RKO (cell line): ENCODE measurements at places on chromosomes 3 and 15.

DNA sequence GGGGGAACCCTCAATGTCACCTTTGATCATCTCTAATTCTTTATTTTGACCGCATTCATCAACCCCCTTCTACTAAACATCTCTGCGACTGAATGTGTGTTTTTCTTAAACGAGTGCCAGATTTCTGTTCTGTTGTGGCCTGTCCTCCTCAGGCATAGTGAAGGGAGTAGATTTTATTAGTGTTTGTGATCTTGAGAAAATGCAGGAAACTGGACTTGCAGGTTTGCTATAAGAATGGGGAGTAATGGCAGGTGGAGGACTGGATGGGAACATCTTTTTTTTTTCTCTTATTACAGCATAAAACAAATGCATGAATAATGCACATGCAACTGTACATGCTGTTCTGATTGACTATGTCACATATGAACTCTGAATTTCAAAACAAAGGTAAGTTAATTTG is 59.3 kb downstream of the ADAMTSL3 start:
- DNase-seq: no peak

GRCh38 chr3:46300461-46300789 is 53.5 kb upstream of the CCR2 start:
- no peak for DNase-seq

DNA sequence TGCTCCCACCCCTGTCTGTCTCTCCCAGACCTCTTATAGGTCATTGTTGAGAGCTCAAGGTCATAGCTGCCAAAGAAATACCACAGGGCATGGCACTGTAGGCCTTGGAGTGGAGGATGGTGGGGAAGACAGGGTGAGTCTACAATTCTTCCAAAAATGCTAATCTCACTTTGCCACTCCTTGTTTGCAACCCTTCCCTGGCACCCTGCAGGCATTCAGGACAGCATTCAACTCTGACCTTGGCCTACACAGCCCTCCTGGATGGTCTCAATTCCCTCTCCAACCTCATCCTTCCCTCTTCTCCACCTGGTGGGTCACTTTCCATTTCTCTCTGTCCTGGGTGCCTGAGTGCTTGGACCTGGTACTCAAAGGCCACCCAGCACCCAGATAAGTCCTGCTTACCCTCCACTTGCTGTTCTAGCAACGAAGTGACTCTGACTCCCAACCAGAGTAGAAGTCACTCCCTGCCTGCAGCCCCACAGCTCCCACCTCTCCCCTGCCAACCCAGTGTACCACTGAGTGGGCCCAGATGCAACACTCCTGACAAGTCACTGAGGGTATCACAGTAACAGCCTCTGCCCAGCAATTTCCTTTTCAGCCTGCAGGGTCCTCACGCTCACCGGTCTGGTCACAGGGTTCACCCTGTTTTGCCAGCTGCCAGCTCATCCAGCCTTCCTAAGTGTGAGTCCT is 36.6 kb downstream of the AMOTL2 start:
- DNase-seq: no peak

DNA sequence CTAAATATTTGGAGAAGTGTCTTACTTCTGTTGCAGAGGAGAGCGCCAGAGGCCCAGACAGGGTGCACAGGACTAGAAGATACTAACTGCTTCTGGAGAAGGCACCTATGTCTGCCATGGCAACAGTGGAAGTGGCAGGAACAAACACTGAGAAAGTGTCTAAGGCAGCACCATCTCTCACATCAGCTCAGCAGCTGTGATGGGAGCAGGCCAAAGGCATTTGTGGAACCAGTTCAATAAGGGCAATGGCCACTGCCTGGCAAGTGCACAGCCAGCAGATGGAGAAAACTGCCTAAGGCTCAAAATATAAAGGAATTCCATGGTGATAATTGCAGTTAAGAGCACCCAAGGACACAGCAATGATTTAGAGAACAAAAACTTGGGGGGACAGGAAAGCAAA is 563.0 kb upstream of the CCDC54 start:
- no peak for DNase-seq

DNA sequence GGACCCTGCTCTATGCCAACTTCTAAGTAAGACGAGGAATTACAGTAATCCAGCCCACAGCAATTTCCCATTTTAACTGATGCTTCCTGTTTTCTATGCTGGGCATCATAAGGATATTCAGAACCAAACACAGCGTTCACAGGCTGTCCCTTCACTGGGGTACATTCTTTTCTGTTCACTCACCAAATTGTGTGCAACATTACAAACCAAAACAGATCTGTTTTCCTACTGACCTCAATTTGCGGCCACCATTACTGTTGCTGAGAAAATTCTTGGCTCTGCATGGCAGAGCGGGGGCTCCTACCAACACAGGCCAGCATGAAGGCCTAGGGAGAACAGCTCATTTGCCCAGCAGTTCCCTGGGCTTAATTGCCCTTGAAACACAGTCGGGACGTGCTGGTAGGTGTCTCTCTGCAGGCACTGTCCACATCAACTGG is 76.5 kb downstream of the MYO1E start:
- DNase-seq: no peak

DNA sequence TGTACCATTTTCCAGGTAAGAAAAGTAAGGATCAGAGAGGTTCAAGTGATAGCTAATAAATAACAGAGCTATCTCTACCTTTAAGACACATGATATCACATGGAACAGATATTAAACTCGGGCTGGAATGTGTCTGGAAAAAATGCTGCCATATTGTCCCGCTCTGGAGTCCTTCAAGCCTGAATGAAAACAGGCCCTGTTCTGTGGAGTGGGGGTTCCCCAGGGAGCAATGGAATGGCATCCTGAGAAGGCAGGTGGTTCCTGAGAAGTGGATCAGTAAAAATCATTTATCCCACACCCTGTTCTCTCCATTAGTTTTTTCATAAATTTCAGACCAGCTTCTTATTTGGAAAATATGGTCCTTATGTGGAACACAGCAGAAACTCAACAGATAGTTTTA is 57.3 kb upstream of the PRTG start:
- no peak for DNase-seq

DNA sequence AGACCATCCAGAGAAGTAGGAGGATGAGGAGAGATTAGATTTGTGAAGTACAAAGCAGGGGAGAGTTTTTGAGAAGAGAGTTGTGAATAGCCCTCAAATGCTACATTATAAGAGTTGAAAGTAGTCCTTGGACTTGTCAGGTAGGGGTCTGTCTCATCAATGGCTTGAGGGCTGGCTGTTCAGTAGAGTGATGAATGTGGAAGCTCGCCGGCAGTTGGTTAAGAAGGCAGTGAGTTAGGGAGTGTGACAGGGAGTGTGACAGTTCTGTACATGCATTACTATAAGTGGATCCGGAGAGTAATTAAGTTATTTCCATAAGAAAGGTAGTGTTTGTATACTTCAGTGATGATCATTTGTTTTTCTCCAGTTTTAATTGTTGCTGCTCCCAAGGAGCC is 32.5 kb downstream of the SLMAP start:
- no peak for DNase-seq
